ENCODE measurements at places on chromosomes 4 and X.

- DNase-seq = no peak
Measured at GRCh38 chr4:40205259-40206198, 8.7 kb downstream of the RHOH start.

DNA sequence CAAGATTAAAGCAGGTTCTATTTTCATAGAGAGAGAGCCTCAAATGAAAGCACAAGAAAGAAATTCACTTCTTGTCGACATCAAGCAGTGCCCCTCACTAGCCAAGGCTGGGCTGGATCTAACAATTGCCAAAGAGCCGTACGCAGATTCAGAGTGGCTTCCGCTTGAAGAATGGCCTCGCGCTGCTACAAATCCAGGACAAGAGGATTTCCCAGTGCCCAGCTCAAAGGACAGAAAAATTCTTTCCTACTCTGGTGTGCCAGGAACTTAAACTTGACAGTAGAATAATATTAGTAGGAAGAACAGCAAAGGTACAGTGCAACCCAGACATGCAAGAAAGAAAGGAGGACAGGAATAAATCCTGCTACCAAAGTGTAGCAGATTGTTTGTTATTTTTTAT lies 56.5 kb upstream of the PPARGC1A start:
- DNase-seq = no peak

DNA sequence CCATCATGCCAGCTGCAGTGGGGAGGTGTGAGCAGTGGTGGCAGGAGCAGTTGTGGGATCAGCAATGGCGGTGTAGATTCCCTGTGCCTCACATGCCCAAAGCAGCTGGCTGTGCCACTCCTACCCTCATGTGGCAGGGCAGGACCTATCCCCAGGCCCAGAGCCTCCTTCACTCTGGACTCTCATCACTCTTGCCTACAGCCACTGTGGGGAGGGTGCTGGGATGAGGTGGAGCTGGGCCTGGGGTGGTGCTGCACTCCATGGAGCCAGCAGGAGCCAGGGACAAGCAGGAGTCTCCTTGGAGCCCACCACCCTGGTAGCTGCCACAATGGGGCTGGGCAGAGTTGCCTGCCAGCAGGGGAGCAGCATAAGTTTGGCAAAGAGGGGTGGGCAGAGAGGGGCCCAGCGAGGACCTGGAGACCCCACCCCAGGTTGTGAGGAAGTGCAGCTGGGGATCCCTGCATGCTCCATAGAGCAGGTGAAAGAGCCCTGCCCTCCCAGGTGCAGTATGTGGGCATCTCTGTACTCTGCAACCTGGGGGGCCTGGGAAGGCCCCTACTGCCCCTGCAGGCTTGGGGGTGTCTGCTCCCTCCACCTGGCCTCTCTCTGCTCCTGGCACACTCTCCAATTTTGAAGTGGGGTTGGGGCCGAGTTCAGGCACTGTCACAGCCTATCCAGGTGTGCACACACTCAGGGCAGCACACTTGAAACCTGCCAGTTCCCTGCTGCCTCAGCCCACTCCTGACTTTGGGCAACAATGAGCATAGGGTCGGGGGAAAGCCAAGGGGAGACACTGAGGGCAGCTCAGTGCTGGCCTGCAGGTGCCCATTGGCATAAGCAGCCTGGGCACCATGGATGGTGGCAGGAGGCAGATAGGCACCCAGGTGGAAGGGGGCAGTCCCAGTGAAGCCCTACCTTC lies 74.0 kb upstream of the INTU start:
- no peak for DNase-seq

- DNase-seq = no peak
Measured at GRCh38 chrX:108304210-108304609, 134.0 kb downstream of the COL4A6 start.

DNA sequence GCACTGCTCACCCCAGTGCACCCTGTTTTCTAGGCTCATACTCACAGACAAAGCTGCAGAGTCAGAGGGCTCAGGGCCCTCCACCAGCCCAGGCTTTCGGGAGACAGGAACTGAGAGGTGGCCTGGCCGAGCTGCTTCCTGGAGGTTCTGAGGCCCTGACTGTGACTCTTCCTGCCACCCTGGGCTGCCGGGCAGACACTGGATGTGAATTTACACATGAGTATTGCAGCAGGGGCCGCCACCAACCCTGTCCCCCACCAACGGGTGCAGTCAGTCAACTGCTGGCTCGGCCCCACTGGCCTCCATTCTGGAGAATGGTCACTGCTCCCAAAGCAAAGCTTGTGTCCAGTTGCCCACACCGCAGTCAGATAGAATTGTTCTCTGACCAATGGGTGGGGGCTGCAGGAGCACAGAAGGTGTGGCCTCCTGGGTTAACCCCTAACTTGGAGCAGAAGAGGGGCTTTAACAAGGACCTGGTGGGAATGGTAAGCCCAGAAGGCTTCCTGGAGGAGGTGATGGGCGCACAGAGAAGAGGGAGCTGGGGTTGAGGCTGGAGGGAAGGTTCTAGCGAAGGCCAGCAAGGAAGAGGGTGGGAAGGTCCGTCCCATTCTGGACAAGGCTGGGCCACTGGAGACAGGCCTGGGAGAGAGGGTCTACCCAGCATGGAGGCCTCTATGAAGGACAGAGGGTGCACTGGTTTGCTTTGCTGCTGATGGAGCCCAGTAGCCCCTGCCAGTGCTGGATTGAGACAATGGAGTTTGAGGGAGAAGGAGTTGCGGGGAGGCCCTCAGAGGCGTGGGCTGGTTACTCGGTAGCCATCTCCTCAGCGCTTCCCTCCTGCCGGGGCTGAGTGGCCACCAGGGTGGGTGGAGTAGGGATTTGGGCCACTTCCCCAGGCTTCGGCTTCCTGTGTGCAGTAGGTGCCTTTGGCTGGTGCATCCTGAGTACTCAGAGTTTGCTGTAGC lies 135.3 kb downstream of the CPZ start:
- no peak for DNase-seq

GRCh38 chr4:76589402-76589801 lies 154.4 kb downstream of the SHROOM3 start:
- DNase-seq = no peak

DNA sequence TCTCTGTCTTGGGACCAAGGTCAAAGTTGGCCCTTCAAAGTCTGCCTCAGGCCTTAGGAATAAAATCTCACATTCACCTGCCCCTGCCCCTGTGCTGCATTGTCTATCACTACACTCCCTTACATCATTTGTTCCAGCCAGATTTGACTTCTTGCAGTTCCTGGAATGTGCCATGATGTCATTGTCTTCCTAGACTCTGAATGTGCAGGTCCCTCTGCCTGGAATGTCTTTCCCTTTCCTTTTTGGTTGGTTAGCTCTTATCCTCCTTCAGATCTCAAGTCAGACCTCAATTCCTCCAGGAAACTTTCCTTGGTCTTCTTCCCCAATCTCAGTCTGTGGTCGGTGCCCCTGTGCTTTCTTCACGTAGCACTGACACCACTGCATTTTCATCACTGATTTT lies 67.7 kb upstream of the EFNB1 start:
- no peak for DNase-seq

GRCh38 chr4:144411119-144411518 lies 234.8 kb upstream of the HHIP start:
- DNase-seq = no peak

- no peak for DNase-seq
Measured at GRCh38 chr4:151681085-151681484, 79.7 kb downstream of the GATB start.

DNA sequence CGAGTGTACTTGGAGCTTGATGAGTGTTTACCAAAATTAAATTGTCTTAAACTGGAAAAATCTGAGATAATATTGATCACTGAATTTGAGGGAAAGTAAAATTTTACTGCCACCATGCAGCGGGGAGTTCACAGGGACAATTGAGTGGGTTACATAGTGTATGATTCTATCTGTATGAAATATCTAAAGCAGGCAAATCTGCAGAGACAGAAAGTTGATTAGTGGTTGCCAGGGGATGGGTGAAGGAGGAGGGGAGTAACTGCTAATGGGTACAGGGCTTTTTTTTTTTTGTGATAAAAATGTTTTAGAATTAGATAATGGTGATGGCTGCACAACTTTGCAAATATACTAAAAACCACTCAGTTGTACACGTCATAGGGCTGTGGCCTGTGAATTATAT lies 35.4 kb upstream of the PDLIM3 start:
- DNase-seq = no peak

- no peak for DNase-seq
Measured at GRCh38 chrX:12595720-12596119, 195.5 kb upstream of the PRPS2 start.

GRCh38 chr4:73603271-73603710 lies 16.9 kb downstream of the RASSF6 start:
- DNase-seq = no peak

DNA sequence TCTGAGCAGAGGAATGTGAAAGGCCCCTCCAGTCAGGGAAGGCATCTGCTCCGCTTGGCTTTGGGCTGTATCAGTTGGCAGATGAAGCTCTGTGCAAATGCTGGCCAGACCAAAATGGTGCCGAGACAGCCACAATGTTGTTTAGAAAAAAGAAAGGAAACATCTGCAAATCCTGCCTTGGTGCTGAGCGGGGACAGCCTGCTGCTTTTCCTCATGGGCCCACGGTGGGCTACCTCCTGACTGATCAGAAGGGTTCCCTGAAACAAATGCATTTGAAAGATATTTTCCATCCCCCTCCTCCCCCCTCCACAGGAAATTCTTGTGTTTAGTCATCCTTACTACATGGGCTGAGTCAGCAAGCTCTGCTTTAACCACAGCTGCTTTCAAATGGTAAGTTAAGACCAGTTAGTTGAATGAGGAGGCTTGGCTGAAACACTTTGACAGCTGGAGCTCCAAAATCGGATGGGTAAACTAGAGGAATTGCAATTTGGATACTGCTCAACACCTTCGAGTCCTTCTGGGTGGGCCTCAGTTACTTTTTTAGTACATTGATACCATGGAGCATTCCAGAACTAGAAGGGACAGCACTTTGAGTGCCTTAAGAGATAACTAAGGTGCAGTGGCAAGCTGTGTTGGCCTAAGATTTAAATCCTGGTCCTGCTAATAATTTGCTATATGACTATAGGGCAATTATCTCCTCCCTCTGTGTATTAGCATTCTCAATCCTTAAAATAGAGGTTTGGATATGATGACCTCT lies 36.0 kb downstream of the PLAC1 start:
- DNase-seq = peak; percentile 10

DNA sequence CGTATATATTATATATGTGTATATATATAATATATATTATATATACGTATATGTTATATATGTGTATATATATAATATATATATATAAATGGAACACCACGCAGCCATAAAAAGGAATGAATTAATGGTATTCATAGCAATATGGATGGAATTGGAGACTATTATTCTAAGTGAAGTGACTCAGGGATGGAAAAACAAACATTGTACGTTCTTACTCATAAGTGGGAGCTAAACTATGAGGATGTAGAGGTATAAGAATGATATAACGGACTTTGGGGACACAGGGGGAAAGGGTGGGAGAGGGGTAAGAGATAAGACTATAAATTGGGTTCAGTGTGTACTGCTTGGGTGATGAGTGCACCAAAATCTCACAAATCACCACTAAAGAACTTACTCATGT lies 1388.9 kb downstream of the C4orf33 start:
- no peak for DNase-seq

Measured in NK-92 treated with Interleukin-12 subunit alpha and Interleukin-12 subunit beta, amount 100 ng/mL, for 24 hours (cell line).